PC-3 (cell line): ENCODE measurements at places on chromosomes 2 and 18.

- no peak for DNase-seq
Observed at GRCh38 chr2:200095436-200095835, 140.1 kb downstream of the MAIP1 start.

DNA sequence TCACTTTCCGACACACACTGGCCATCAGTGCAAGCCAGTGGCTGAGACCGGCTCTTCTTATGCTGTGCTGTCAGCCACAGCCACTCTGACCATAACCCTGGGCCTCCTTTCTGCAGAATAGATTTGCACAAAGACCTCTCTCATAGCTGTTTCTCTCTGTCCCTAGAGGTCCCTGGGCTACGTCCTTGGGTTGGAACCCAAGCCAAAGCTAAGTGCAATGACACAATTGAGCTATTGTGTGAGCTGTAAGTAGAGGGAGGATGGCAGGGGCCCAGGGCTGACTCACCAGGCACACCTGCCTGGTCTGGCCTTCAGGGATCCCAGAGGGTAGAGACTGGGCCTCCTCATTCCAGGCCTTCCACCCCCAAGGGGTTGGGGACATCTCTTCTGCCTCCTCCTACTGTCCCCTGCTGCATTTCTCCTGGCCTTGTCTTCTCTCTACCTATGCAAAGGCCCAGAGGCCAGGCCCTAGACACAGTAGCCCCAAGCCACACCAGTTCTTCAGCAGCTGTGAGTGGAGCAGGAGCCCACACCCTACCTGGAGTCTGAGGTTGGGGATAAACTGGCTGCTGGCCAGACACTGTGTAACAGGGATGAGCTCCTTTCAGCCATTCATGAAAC, 174.6 kb downstream of the NCK2 start:
- DNase-seq: peak; percentile 86

GRCh38 chr18:11901826-11902438, 6.2 kb downstream of the MPPE1 start:
- no peak for DNase-seq

GRCh38 chr2:232577841-232578240, 27.4 kb downstream of the EIF4E2 start:
- DNase-seq: no peak

- DNase-seq: no peak
Observed at GRCh38 chr2:112750560-112750843, 13.9 kb downstream of the CKAP2L start.

GRCh38 chr18:59993560-59993959, 93.8 kb downstream of the PMAIP1 start:
- no peak for DNase-seq

GRCh38 chr2:201860636-201861066, 54.3 kb downstream of the CDK15 start:
- peak; percentile 82 for DNase-seq

DNA sequence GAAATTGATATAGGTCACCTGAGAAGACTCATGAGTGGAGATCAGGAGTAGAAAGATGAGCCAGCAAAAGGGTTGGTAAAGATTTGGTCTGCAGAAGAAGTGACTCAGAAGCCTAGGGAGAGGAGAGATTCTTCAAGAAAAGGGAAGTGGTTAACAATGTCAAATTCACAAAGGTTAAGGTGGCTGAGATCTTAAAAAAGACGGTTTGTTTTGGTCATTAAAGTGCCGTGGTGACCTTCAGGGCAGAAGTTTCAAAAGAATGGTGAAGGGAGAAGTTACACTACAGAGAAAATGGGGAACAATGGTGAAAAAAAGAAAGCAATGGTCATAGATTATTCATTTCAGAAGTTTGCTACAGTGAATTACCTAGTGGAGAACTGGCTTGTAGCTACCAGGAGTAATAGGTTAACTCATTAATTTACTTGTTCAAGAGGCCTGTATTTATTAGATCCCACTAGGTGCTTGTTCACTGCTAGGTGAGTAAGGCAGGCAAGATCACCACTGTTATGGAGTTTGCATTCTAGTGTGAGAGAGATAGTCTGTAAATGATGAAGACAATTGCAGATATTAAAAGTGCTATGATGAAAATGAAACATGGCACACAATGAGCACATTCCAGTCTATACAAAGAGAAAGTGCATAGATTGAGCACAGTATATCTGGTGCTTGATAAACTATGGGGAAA, 43.0 kb downstream of the FBXO48 start:
- DNase-seq: no peak

DNA sequence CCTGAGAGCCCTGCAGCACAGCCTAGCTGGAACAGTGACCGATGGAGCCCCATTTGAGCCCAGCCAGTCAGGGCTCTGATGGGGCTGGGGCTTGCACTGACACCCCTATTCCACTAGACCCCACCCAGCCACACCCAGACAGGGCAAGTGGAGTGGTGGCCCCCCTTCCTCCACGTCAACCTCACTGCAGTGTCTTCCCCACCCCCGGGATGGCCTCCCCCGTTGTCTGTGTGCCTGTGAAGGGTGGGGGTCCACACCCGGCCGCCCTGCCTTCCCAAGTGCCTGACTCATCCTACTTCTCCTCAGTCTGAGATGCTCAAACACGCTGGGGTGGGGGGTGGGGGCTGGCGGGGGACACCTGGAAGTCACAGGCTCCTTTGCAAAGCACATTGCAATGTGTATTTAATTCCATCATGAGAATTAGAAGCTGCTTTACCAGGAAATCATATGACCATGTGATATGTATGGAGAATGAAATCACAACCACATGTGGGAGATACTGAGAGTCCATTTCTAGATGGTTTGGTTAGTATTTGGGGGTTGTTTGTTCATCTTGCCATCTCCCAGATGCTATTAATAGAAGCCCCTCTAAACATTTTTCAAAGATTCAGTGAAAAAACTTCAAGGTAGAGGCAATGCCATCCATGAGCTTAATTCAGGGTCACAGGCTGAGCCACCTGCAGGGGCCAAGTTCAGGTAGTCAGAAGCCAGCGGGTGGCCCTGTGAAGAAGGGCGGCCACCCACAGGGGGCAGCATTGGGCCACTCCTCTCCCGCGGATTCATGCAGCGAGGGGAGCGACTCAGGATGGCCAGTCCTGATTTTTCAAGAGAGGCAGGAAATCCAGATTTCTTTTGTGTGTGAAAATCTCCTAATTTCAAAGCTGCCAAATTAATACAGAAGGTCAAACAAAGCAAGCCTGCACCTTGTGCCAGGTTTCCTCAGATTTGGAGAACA, 22.7 kb upstream of the GMPPA start:
- DNase-seq: peak; percentile 76

DNA sequence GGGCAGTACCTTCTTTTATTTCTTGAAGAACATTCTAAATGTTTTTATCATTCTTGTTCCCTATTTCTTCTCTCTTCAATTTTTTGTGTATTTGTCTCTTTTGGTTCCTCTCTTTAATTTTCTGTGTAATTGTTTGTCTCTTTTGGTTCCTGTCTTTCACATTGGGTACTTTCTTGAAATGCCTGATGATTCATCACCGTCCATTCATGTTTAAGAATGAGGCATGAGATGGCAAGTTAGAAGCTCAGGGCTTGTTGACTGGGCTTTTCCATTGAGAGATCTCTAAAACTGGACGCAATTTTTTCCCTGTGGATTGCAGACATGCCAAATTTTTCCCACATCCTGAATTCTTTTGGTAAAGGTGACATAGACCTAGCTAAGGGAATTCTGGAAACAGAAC, 33.7 kb upstream of the IL1R2 start:
- peak; percentile 28 for DNase-seq

- DNase-seq: no peak
Observed at GRCh38 chr2:39981883-39982311, 202.8 kb upstream of the THUMPD2 start.

- DNase-seq: no peak
Observed at GRCh38 chr2:7060156-7060555, 142.9 kb downstream of the RNF144A start.

DNA sequence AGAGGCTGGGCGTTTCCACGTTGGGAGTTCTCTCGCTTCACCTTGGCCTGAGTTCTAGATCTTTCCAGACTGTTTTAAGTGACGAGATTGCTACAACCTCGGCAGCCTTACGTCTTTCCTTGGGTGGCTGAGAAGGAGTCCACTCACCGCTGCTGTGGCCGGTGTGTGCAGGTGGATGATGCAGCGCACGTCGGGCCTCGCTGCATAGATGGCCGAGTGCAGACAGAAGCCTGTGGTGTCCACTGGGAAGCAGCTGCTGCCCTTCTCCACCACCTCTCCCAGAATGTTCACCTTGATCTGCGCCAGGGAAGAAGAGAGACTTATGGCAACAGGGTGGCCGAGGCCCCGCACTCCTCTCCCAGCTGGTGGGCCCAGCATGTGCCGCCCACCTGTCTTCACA, 75.7 kb downstream of the ADD2 start:
- DNase-seq: no peak

GRCh38 chr18:70366670-70367069, 77.8 kb downstream of the SOCS6 start:
- no peak for DNase-seq

- DNase-seq: no peak
Observed at GRCh38 chr2:212097001-212097400, 441.6 kb downstream of the ERBB4 start.

DNA sequence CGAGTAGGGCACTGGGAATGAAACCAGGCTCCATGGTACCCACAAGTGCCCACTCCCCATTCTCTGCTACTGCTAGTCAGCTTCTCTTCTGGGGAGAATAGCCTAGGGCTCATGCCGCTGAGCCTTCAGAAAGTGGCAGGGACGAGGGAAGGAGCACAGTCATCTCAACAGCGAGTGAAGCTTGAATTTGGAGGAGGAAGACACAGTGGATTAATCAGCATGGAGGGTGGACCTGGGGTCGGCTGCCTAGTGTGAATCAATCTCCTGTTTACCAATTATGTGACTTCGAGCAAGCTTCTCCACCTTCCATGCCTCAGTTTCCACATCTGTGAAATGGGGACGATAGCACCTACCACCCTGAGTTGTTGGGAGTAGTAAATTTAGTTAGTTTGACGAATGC, 157.0 kb downstream of the SEPTIN10 start:
- DNase-seq: no peak

- peak; percentile 86 for DNase-seq
Observed at GRCh38 chr2:58571181-58571852, 330.2 kb upstream of the FANCL start.

DNA sequence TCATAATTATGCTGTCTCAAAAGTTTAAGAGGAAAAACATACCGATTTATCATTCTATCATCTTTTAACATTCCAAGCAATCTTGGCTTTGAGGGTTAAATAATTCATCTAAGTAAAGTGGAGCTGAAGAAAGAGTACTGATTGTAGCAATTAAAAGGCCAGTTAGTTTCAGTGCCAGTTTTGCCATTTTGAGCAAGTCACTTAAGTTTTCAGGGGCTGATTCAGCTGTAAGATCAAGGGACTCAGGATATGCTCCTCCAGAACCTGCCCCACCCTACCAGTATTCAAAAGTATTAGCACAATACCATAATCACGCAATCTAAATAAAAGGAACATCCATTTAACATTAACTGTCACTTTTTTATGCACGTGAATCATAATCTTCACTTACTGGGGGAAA, 1.9 kb downstream of the SS18 start:
- peak; percentile 23 for DNase-seq

DNA sequence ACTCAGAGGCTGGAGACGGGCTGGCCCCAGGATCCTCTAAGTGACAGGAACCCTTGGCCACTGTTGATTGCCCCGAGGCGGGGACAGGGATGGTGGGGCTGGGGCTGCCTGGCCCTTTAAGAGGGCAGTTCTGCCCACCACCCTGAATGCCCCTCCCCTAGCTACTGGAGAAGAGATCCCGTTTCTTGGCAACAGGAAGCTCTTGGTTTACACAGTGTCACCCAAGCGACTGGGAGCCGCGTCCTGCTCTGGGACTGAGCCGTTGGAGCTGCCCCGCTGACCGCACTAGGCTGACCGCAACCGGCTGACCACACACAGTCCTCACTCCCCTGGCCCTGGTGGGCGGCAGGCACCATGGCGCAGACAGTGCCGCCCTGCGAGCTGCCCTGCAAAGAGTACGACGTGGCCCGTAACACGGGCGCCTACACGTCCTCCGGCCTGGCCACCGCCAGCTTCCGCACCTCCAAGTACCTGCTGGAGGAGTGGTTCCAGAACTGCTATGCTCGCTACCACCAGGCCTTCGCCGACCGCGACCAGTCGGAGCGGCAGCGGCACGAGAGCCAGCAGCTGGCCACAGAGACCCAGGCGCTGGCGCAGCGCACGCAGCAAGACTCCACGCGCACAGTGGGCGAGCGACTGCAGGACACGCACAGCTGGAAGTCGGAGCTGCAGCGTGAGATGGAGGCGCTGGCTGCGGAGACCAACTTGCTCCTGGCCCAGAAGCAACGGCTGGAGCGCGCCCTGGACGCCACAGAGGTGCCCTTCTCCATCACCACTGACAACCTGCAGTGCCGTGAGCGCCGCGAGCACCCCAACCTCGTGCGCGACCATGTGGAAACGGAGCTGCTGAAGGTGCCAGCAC, at the start of gene TEKT4:
Gene TEKT4 (plus strand): TSS at position 205 of the 862 bp plus-strand sequence. CDS start 150 bp downstream, at position 355.
- DNase-seq: peak; percentile 55
